ENCODE measurements at places on chromosomes 7 and 10. TPM values are rescaled to one million over a fixed set of nuclear protein-coding genes. Genes with fewer than 3 reads are reported as not detected.
A peak's percentile ranks its signal among the peaks of the same experiment; 100 is the strongest.

DNA sequence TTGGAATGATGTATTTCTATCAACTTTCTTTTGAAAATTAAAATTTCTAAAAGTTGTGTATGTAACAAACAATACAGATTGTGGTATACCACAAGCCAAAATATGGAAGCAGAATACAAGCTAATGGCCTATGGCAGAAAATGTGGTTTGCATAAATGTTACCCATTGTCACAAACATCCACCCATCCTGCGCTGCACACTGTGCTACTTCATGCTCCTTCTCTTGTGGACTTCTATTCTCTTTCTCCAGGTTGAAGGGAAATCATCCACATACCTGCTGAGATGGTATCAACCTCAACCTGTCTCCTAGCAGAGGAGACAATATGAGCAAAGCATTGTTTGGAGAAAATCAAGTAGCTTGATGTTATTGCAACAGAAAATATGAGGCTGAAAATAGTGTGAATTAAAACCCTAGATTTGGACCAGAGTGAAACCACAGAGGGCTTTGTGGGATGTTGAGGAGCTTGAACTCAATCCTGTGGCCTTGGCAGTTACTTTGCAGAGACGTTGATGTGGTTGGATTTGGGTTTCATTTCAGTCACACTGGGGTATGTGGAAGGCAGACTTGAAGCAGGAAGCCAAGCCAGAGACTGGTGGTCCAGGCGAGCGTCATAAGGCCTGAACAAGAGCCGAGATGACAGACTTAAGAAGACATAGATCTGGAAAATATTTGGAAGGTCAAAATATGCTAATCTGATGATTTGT lies 63.8 kb downstream of the ICA1 start:
- H3K4me3 ChIP-seq = no peak overlapping the region
- H3K4me1 ChIP-seq = no peaks in the 10 kb centered on the region
- DNase-seq = no peak
- H3K27me3 ChIP-seq = no peaks in the 10 kb centered on the region
- H3K27ac ChIP-seq = no peak overlapping the region
- no peaks in the 10 kb centered on the region for H3K36me3 ChIP-seq

GRCh38 chr10:1323951-1324350 lies 267.8 kb downstream of the WDR37 start:
- H3K4me3 ChIP-seq = no peak overlapping the region
- DNase-seq = no peak
- no peaks in the 10 kb centered on the region for H3K36me3 ChIP-seq
- no peaks in the 10 kb centered on the region for H3K27me3 ChIP-seq

FAM237B gene
- not detected for total RNA-seq

DNA sequence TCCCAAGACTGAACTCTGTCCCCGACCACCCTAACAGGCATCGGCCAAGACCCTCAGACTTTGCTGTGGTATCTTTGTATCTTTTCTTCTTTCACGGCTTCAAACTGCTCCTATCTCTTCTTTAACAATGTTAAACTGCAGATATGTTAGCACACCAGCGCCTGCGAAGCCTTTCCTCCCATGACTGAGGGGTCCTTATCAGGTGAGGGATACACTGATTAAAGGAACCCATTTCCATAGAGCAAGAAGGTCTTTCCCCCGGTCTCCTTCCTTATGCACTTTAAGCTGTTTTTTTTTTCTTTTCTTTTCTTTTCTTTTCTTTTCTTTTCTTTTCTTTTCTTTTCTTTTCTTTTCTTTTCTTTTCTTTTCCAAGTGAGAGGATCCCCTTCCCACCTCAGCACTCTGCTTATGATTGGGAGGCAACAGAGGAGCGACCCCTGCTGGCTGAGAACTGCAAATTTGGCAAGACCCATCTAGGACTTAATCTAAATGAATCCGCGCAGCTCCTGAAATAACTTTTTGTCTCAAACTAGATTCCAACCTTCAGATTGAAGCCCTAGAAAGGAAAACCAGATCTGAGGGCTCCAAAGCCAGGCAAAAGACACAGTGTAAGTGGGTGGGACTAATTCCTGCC lies 109.9 kb downstream of the ITGB8 start:
- no peaks in the 10 kb centered on the region for H3K27me3 ChIP-seq
- no peak overlapping the region for H3K27ac ChIP-seq
- DNase-seq = no peak
- no peak overlapping the region for H3K4me3 ChIP-seq

GRCh38 chr10:997266-998022 lies 9.2 kb downstream of the GTPBP4 start:
- H3K27me3 ChIP-seq = no peaks in the 10 kb centered on the region
- H3K4me1 ChIP-seq = no peaks in the 10 kb centered on the region
- no peak overlapping the region for H3K4me3 ChIP-seq
- no peaks in the 10 kb centered on the region for H3K36me3 ChIP-seq

DNA sequence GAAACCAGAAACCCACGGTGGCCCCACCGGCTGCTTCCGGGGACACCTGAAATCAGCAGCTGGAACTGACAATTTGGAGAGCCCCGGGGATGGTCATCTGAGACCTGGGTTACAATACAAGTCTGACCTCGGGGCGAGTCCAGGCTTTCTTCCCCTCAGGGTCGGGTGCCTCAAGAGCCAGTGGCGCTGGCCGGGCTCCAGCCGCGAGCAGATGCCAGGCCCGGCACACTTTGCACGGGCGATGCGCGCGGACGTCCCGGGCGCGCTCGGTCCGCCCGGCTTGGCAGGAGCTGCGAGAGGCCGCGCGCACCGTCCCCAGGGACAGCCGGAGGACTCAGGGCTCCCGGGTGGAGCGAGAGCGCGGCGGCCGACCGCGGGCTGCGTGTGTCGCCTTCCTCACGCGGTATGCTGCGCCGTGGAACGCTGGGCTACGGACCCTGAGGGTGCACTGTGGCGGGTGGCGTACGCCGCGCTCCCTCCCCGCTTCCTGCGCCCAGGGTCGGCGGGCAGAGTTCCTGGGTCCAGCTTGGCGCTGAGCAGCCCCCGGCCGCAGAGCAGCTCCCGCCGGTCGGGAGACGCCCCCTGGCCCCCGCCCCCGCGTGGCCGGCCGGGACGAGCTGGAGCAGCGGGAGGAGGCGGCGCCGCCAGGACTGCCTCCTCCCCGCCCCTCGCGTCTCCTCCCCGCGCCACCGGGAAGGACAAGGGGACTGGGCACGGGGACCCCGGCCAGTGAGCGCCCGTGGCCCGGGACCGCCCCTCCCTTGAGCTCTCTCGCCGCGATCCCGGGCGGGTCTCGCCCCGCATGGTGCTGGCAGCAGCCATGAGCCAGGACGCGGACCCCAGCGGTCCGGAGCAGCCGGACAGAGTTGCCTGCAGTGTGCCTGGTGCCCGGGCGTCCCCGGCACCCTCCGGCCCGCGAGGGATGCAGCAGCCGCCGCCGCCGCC lies at the start of gene RBM20:
Gene RBM20, plus strand, starts transcription at position 684 of the 945 bp plus-strand sequence. Its CDS starts 119 bp downstream, at position 803.
- H3K4me1 ChIP-seq = no peaks in the 10 kb centered on the region
- H3K4me3 ChIP-seq = peak within 1 kb of the TSS; percentile 31
- no peaks in the 10 kb centered on the region for H3K36me3 ChIP-seq
- DNase-seq = no peak
- peaks cover 3% of the 10 kb centered on the region for H3K27me3 ChIP-seq

COA1 gene
- total RNA-seq = 82.1 TPM

All from uterus (tissue), 4 donors.